ENCODE measurements at places on chromosomes 11 and 22. TPM values are rescaled to one million over a fixed set of nuclear protein-coding genes. Genes with fewer than 3 reads are reported as not detected.

- no peak overlapping the region for H3K4me3 ChIP-seq
- H3K4me1 ChIP-seq: no peaks in the 10 kb centered on the region
- no peaks in the 10 kb centered on the region for H3K36me3 ChIP-seq
- no peak for DNase-seq
- H3K27me3 ChIP-seq: no peaks in the 10 kb centered on the region
- no peak overlapping the region for H3K27ac ChIP-seq
Measured at GRCh38 chr11:15775015-15775541, 581.3 kb downstream of the SOX6 start.

- no peaks in the 10 kb centered on the region for H3K36me3 ChIP-seq
- peaks cover 5% of the 10 kb centered on the region for H3K4me1 ChIP-seq
- no peak overlapping the region for H3K27ac ChIP-seq
- H3K4me3 ChIP-seq: no peak overlapping the region
- no peaks in the 10 kb centered on the region for H3K27me3 ChIP-seq
Measured at GRCh38 chr11:61736310-61736709, 16.1 kb upstream of the MYRF start.

- no peaks in the 10 kb centered on the region for H3K27me3 ChIP-seq
- peak; percentile 90 for DNase-seq
Measured at GRCh38 chr11:64341851-64342791, 2.1 kb downstream of the CCDC88B start.

Gene OR4A47
- total RNA-seq: not detected

- H3K27ac ChIP-seq: no peak overlapping the region
- no peak overlapping the region for H3K4me3 ChIP-seq
- H3K27me3 ChIP-seq: no peaks in the 10 kb centered on the region
- no peaks in the 10 kb centered on the region for H3K36me3 ChIP-seq
Measured at GRCh38 chr11:100994966-100995365, 134.6 kb downstream of the PGR start.

GRCh38 chr11:107679255-107680024 lies 32.4 kb downstream of the SLN start:
- H3K4me3 ChIP-seq: no peak overlapping the region
- H3K36me3 ChIP-seq: no peaks in the 10 kb centered on the region
- no peaks in the 10 kb centered on the region for H3K4me1 ChIP-seq
- no peak for DNase-seq
- H3K27me3 ChIP-seq: peaks cover 21% of the 10 kb centered on the region

DNA sequence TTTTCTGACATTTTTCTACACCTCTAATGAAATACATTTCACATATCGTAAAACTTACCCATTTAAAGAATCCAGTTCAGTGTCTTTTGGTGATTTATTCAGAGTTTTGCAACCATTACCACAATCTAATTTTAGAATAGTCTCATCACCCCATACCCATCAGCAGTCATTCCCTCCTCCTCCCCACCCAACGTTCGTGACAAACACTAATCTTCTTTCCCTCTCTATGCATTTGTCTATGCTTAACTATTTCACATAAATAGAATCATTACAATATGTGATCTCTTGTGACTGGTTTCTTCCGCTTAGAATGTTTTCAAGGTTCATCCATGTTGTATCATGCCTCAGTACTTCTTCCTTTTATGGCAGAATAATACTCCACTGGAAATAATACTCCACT lies 9.5 kb downstream of the TTC28 start:
- no peak overlapping the region for H3K27ac ChIP-seq
- no peak overlapping the region for H3K4me3 ChIP-seq
- peaks cover 23% of the 10 kb centered on the region for H3K27me3 ChIP-seq

GRCh38 chr22:42964994-42965699 lies 49.8 kb downstream of the PACSIN2 start:
- no peaks in the 10 kb centered on the region for H3K27me3 ChIP-seq
- H3K36me3 ChIP-seq: no peaks in the 10 kb centered on the region
- DNase-seq: no peak

GRCh38 chr11:131454989-131455388 lies 84.6 kb downstream of the NTM start:
- no peak for DNase-seq
- H3K27ac ChIP-seq: no peak overlapping the region
- no peaks in the 10 kb centered on the region for H3K4me1 ChIP-seq
- peaks cover 4% of the 10 kb centered on the region for H3K27me3 ChIP-seq

Gene PANX3
- total RNA-seq: not detected

Gene OR2AT4
- total RNA-seq: not detected

DNA sequence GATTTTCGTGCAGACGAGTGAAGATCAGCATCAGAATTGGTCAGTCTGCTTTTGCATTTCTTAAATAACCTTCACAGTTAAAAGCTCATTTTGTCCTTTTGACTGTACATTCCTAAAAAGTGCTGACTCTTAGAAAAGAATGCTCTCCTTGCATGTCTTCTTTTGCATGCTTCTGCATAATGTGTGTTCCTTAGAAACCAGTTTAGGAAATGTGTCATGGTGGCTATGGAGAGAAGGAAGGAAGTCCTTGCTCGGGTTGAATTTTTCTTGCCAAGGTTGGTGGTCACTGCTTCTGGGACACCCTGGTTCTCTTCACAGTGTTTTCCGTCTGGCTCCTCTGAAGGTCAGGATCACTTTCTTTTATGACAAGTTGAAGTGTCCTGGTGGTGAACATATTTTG lies 6.8 kb downstream of the AP2A2 start:
- H3K27me3 ChIP-seq: no peaks in the 10 kb centered on the region
- H3K36me3 ChIP-seq: no peaks in the 10 kb centered on the region
- peaks cover 33% of the 10 kb centered on the region for H3K4me1 ChIP-seq
- H3K4me3 ChIP-seq: no peak overlapping the region
- no peak for DNase-seq

DNA sequence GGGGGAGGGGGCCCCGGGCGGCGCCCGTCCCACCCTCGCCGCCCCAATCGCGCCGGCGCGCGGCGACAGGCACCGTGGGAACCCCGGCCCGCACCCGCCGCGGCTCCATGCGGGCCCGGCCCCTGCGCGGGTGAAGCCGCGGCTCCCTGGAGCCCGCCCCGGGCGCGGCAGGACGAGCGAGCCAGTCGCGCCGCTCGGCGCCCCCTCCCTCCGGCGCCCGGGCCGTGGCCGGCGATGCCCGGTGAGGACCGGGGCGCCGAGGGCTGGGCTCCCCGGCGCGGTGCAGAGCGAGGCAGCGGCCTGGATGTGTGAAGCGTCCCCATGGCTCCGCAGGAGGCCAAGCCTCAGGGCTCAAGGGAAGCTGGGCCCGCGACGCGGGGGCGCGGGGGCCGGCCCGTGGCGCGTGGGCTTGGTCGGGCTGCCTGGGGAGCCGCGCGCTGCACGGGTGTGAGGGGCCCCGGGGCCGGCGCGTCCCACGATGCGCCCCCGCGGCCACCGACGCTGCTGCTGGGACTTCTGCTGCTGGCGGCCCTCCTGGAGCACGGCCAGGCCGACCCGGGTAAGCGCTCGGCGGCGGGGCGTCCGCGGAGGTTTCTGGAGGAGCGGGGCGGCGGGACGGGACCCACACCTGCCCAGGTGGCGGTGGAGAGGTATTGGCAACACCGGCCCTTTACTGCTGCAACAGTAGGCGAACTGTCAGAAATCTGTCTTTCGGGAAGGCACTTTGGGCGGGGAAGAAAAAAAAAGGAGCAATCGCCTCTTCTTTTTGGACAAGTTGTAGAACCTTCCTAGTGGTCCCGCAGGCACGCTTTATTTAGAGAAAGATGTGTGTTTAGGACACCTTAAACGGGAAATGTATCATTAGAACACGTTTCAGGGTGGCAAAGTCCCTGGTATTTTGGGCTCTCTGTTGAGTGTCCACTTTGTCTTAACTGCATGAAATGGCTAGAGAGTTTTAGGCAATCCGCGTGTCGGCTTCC lies 119.4 kb downstream of the HIPK3 start:
- no peak overlapping the region for H3K4me3 ChIP-seq
- H3K27ac ChIP-seq: no peak overlapping the region
- no peak for DNase-seq
- H3K27me3 ChIP-seq: peaks cover 40% of the 10 kb centered on the region

Gene MMP12
- not detected for total RNA-seq

- no peak overlapping the region for H3K27ac ChIP-seq
- peaks cover 12% of the 10 kb centered on the region for H3K27me3 ChIP-seq
- DNase-seq: no peak
Measured at GRCh38 chr22:32589007-32589406, 114.4 kb downstream of the FBXO7 start.

DNA sequence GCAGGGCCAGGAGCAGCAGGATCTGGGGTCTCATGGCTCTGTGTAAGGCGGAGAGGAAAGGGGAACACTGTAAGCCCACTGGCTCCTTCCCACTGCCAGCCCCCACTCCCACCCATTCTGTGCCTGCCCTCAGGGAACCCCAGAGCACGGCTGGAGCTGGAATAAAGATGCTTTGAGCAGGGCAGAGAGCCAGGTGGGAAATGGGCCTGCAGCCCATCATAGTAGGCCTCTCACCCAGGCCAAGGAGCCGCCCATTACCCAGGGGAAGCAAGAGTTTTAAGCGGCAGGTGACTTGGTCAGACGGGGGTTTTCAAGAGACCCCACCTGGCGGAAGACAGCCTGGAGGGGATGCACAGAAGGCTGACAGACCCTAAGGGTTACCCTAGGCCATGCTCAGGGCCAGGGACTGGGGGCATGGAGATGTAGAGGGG lies 4.6 kb downstream of the LRRC32 start:
- no peak for DNase-seq
- H3K27ac ChIP-seq: no peak overlapping the region
- no peak overlapping the region for H3K4me3 ChIP-seq
- peaks cover 21% of the 10 kb centered on the region for H3K4me1 ChIP-seq
- peaks cover 17% of the 10 kb centered on the region for H3K27me3 ChIP-seq

Gene MUC6
- total RNA-seq: not detected

Gene ZNF280A
- total RNA-seq: not detected

DNA sequence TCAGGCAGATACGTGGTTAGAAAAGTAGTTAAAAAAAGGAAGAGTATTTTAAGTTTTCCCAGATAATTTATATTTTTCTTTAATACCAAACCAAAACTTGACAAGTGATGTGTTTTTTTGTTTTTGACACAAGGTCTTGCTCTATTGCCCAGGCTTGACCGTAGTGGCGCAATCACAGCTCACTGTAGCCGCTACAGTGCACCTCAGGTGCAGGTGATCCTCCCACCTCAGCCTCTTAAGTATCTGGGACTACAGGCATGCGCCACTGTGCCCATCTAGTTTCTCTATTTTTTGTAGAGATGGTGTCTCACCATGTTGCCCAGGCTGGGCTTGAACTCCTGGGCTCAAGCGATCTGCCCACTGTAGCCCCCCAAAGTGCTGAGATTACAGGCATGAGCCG lies 92.5 kb downstream of the MTMR3 start:
- H3K4me3 ChIP-seq: no peak overlapping the region
- no peak overlapping the region for H3K27ac ChIP-seq
- no peak for DNase-seq
- H3K36me3 ChIP-seq: no peaks in the 10 kb centered on the region

DNA sequence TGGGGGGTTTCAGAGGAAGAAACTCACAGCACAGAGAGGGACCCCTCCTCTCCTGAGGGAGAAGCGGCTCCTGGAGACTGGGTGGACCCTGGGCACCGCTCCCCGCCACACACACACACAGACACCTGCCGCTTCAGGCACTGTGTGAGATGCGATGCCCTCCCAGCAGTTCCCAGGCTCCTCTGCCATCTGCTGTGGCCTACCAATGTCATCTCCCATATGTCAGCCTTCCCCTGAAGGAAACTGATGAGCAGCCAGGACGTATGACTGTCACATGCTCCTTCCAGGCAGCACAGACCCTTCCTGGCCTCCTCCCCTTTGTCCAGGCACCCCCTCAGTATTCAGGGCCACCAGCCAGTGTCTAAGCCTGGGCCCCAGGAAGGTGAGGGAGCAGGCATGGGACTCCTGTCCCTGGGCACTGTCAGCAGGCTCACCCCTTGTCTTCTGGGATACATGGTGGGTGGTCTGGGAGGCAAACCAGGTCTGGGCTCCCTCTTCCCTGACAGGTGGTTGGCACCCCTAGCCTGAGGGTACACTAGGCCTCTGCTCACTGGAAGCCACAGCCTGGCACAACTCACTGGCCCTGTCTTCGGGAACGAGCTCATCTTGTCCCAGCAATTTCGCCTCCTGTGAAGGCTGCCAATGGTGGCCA lies 11.8 kb upstream of the BCR start:
- H3K36me3 ChIP-seq: no peaks in the 10 kb centered on the region
- H3K4me1 ChIP-seq: no peaks in the 10 kb centered on the region
- H3K27ac ChIP-seq: peak overlapping the region; percentile 64
- H3K27me3 ChIP-seq: no peaks in the 10 kb centered on the region

Gene C11orf21
- total RNA-seq: 7.6 TPM

GRCh38 chr11:111633756-111634362 lies 31.6 kb downstream of the SIK2 start:
- no peak for DNase-seq
- H3K4me3 ChIP-seq: no peak overlapping the region
- H3K4me1 ChIP-seq: peaks cover 23% of the 10 kb centered on the region
- peaks cover 11% of the 10 kb centered on the region for H3K36me3 ChIP-seq
- H3K27ac ChIP-seq: no peak overlapping the region

DNA sequence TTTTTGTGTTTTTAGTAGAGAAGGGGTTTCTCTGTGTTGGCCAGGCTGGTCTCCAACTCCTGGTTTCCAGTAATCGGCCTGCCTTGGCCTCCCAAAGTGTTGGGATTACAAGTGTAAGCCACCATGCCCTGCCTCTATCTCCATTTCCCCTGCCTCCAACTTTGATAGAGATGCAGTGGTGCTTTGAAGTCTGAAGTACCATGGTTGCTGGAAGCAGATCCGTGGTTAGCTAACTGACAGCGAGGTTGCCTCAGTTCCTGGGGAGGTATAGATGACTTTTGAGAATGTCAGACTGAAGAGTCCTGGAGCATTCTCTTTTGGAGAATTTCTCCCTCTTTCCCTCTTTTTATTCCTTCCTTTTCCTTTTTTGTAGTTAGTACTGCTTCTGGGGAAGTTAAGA lies 111.5 kb upstream of the RRM1 start:
- no peaks in the 10 kb centered on the region for H3K36me3 ChIP-seq
- H3K4me1 ChIP-seq: peaks cover 66% of the 10 kb centered on the region
- no peaks in the 10 kb centered on the region for H3K27me3 ChIP-seq

DNA sequence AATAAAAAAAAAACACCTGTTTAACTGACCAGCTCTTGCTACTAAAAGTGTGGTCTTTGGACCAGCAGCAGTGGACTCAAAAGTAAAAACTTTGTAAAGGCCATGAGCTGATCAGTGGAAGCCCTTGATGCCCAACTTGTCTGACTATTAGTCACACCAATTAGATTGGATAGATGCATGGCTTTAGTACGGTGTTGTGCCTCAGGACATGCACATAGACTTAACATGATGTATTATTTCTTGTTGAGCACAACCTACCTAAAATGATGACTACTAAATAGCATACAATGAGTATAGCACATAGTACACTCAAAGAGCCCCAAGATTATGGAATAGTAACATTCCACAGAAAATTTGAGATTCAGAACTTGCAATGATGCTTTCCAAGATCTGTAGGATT lies 95.1 kb upstream of the FIBIN start:
- H3K27me3 ChIP-seq: no peaks in the 10 kb centered on the region
- no peak overlapping the region for H3K27ac ChIP-seq
- H3K4me3 ChIP-seq: no peak overlapping the region
- H3K4me1 ChIP-seq: no peaks in the 10 kb centered on the region

Measured in natural killer cell treated with Interleukin-12 subunit alpha and Interleukin-12 subunit beta and Interleukin-15 and Interleukin-18, amount 100 ng/mL, for 72 hours (primary cell).